ENCODE measurements at places on chromosomes 16 and 17. TPM values are rescaled to one million over a fixed set of nuclear protein-coding genes. Genes with fewer than 3 reads are reported as not detected.

DNA sequence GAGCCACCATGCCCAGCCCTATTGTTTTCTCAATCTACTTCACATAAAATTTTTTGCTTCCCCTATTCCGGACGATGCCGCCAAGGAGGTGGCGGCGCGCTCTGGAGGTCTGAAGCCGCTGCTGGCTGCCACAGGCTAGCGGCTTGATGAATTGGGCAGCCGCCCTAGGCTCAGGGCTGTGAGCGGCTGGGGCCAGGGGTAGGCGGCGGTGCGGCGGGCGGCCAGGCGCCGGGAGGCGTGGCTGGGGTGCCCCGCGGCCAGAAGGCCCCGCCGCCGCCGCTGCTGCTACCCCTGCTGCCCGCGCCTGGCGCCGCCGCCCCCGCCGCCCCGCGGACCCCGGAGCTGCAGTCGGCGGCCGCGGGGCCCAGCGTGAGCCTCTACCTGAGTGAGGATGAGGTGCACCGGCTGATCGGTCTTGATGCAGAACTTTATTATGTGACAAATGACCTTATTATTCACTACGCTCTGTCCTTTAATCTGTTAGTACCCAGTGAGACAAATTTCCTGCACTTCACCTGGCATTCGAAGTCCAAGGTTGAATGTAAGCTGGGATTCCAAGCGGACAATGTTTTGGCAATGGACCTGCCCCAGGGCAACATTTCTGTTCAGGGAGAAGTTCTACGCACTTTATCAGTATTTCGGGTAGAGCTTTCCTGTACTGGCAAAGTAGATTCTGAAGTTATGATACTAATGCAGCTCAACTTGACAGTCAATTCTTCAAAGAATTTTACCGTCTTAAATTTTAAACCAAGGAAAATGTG lies 41.7 kb downstream of the ANKFY1 start:
- H3K36me3 ChIP-seq = no peaks in the 10 kb centered on the region
- no peaks in the 10 kb centered on the region for H3K27me3 ChIP-seq

The RDM1 gene
- not detected for total RNA-seq

The EVI2A gene
- 6.5 TPM for total RNA-seq

DNA sequence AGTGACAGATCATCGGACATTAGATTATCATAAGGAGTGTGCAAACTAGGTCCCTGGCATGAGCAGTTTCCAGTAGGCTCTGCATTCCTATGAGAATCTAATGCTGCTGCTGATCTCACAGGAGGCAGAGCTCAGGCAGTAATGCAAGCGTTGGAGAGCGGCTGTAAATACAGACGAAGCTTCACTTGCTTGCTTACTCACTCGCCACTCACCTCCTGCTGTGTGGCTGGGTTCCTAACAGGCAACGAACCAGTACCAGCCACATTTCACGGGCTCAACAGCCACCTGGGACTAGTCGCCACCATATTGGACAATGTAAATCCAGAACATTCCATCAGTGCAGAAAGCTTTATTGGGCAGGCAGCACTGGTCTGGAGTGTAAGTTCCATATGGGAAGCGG lies 7.7 kb downstream of the JPH3 start:
- no peak overlapping the region for H3K4me3 ChIP-seq
- H3K27ac ChIP-seq = no peak overlapping the region
- H3K27me3 ChIP-seq = peaks cover 18% of the 10 kb centered on the region

- no peak within 1 kb of the TSS for H3K27ac ChIP-seq
- DNase-seq = no peak
- peaks cover 9% of the 10 kb centered on the region for H3K4me1 ChIP-seq
- peaks cover 25% of the 10 kb centered on the region for H3K27me3 ChIP-seq
- H3K36me3 ChIP-seq = no peaks in the 10 kb centered on the region
These were observed at the start of gene CCDC92B for GRCh38 chr17:2749058-2749783. Gene CCDC92B, minus strand, starts transcription at chr17:2749652. Its CDS starts 14,507 bp downstream, at chr17:2735145.

The CBX8 gene
- total RNA-seq = 6.7 TPM

Data from adrenal gland (tissue), 19 donors.